Activated T-helper 1 cell treated with anti-CD3 and anti-CD28 coated beads, Interleukin-2, amount 50 U/mL, for 16 hours (primary cell): ENCODE measurements at places on chromosomes 2 and 18.

DNA sequence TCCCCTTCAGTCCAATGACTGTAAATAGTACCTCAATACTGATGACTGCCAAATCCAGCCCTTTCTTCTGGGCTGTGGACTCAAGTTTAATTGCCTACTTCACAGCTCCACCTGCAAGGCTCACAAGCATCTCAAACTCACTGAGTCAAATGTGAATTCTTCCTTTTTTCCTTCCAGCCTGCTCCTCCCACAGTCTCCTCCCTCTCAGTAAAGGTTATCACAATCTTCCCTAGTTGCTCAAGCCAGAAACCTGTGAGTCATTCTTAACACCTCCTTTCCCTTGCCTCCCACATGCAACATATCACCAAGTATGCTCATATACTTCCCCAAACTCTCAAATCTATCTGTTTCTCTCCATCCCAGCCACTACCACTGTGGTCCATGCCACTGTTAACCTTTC, 3.7 kb upstream of the MFSD6 start:
- DNase-seq: no peak

DNA sequence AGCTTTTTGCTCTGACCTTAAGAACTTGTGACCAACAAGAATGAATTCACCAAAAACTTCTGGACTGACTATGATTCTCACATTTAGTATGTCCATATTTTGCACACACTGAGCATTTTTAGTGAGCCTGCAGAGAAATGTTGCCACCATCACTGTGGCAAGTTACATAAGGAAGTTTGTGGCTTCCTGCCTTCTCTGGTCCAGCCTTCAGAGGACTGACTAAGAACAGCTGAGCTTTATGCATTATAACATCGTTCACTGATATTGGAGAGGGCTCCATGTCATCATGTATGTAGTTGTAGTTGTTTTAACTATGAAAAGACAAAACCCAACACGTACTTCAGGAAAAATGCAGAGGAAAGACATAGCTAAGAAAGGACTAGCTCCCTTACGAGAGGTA, 218.0 kb upstream of the CRIM1 start:
- no peak for DNase-seq

- DNase-seq: no peak
Measured at GRCh38 chr2:200961674-200962073, 1.8 kb downstream of the ORC2 start.

DNA sequence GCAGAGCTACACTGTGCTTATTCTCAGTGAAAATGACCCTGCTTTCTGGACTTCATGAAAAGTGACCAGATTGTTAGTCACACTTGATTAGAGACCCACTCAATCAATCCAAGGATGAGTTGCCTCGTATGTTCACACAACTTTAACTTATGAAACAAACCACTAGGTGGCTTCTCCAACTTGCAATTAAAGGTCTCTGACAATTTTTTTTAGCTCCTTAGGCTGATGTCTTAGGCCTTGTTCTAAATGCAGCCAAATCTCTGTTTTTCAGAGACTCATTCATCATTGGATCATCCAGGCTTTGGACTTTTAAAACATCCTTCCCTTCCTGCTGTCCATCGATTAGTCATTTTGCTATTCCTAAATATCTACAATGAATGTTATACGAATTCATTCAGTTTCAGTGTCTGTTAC, 63.4 kb downstream of the MREG start:
- no peak for DNase-seq

GRCh38 chr2:188892636-188893035, 81.5 kb upstream of the COL3A1 start:
- no peak for DNase-seq

DNA sequence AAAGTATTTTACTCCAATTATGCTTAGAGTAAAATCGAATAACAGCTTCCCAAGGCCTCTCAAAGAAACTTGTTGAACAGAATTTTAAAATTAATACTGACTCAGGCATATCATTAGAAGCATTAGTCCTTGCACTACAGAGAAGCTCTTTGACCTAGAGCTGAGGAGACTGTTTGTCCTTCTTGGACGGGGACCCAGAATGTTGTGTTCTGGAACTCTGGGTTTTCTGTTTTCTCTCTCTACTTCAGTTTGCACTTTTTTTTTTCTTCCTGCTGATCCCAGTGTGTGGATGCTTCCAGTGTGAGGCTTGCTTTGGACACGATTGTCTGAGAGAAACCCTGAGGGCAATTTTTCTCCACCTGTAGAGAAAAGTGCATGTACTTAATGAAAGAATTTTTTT, 847.6 kb downstream of the SOCS6 start:
- DNase-seq: no peak

- no peak for DNase-seq
Measured at GRCh38 chr2:184072470-184072869, 525.9 kb upstream of the ZNF804A start.

GRCh38 chr2:167787021-167787420, 460.4 kb downstream of the STK39 start:
- no peak for DNase-seq

DNA sequence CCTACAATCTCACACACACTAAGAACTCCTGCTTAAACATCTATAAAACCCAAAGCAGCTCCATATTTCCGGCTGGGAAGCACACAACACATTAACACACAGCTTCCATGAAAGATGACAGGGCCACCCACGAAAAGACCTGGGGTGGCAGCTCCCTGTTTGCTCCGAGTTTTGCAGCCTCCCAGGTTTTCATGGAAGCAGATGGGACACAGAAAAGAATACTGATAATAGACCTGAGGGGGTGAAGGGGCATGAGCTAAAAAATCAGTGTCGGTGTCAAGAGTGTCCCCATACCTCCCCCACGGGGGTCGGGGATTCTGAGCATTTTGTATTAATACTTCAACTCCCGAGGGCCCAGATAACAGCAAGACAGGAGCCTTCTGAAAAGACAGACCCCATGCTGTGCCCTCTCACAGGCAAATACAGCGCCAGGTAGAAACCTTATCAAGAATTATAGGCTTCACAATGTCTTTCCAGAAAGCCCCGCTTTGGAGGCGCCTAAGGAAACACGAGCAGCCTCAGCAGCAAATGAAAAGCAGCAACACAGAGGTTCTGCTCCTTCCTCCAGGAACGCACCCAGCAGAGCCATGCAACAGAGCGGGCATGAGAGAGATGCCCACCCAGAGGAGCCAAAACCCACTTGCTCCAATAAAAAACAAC, 50.5 kb downstream of the ZNF516 start:
- no peak for DNase-seq

- no peak for DNase-seq
Measured at GRCh38 chr2:139142252-139142880, 362.2 kb upstream of the NXPH2 start.
